CD4-positive, alpha-beta memory T cell (primary cell): ENCODE measurements at places on chromosomes 3 and 15. TPM values are rescaled to one million over a fixed set of nuclear protein-coding genes. Genes with fewer than 3 reads are reported as not detected.

DNA sequence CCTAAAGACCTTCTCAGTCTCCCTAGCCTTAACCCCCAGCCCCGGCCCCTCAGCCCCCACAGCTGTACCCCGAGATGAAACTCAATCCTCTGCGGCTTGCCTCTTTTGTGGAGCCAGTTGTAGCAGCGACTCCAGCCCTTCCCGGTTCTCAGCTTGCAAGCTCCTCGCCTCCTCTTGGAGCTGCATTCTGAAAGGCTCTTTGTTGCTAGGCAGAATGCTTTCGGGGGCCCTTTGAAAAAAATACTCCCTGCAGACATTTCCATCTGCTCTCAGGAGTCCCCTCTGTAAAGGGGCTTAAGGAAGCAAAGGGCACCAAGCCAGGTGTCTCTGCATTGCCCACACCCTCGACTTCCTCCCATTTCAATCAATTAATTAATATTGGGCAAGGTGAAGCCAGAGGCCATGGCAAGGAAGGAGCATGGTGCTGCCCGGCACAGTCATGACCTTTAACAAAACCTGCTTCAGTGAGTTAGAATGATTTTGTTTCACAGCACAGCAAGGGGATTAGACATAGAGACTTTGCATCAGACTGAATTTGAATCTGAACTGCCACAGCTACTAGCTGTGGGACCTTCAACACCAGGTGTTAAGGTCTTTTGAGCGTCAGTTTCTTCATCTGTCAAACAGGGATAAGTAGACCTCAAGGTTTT is 65.5 kb downstream of the SRGAP3 start:
- no peak overlapping the region for H3K27ac ChIP-seq
- DNase-seq: no peak
- H3K4me1 ChIP-seq: peaks cover 18% of the 10 kb centered on the region
- no peaks in the 10 kb centered on the region for H3K27me3 ChIP-seq
- no peaks in the 10 kb centered on the region for H3K36me3 ChIP-seq

- no peaks in the 10 kb centered on the region for H3K36me3 ChIP-seq
- no peaks in the 10 kb centered on the region for H3K4me1 ChIP-seq
- no peak overlapping the region for H3K4me3 ChIP-seq
- DNase-seq: no peak
- no peak overlapping the region for H3K27ac ChIP-seq
- no peaks in the 10 kb centered on the region for H3K27me3 ChIP-seq
Measured at GRCh38 chr3:79414806-79415205, 353.0 kb downstream of the ROBO1 start.

DNA sequence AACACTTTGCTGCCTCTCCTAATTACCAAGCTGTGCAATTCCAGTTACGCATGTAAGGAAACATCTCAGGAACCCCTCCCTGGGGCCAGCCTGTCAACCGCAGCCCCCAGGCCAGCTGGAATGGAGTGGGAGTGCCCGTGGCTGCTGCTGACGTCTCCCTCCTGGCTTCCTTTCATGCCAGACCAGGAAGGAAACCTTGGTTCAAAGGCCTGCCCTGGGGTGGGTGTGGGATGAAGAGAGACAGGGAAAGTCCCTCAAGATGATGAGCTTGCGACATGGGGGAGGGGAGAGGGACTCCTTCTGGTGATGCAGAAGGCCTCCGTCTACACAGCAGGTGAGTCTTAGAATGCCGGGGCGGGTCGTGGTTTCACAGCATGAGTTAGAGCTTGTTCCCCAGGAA is 11.4 kb upstream of the CYP11A1 start:
- no peaks in the 10 kb centered on the region for H3K36me3 ChIP-seq
- no peak overlapping the region for H3K27ac ChIP-seq

GRCh38 chr15:68699881-68700454 is 120.7 kb downstream of the ANP32A start:
- DNase-seq: no peak
- no peaks in the 10 kb centered on the region for H3K27me3 ChIP-seq
- no peak overlapping the region for H3K4me3 ChIP-seq
- no peaks in the 10 kb centered on the region for H3K36me3 ChIP-seq

The LDHAL6B gene
- polyA plus RNA-seq: not detected

- no peak for DNase-seq
- no peaks in the 10 kb centered on the region for H3K27me3 ChIP-seq
- H3K27ac ChIP-seq: no peak overlapping the region
- H3K36me3 ChIP-seq: peaks cover 3% of the 10 kb centered on the region
- no peaks in the 10 kb centered on the region for H3K4me1 ChIP-seq
Measured at GRCh38 chr3:17213102-17213501, 328.3 kb downstream of the PLCL2 start.

DNA sequence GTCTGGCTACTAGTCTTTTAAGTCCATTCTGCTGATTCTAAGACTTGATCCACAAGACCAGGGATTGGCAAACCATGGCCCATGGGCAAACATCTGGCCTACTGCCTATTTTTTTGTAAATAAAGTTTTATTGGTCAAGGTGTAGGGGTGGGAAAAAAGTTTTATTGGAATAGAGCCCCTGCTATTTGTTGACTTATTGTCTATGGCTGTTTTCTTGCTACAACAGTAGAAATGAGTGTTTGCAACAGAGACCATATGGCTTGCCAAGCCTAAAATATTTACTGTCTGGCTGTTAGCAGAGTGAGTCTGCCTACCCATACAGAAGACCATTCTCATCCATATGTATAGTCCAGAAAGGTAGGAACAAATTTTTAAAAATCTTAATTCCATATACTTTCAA is 106.4 kb downstream of the PTPRG start:
- no peak for DNase-seq
- no peaks in the 10 kb centered on the region for H3K36me3 ChIP-seq
- no peak overlapping the region for H3K27ac ChIP-seq
- H3K4me3 ChIP-seq: no peak overlapping the region

- no peak overlapping the region for H3K4me3 ChIP-seq
- no peak for DNase-seq
- H3K27ac ChIP-seq: no peak overlapping the region
- H3K27me3 ChIP-seq: no peaks in the 10 kb centered on the region
Measured at GRCh38 chr15:70869346-70869745, 15.4 kb upstream of the LARP6 start.

- no peaks in the 10 kb centered on the region for H3K4me1 ChIP-seq
- H3K27me3 ChIP-seq: no peaks in the 10 kb centered on the region
- H3K4me3 ChIP-seq: no peak overlapping the region
- H3K36me3 ChIP-seq: no peaks in the 10 kb centered on the region
- no peak for DNase-seq
Measured at GRCh38 chr15:81450721-81451120, 76.7 kb upstream of the TMC3 start.

The SNX33 gene
- 1.6 TPM for polyA plus RNA-seq
